ENCODE measurements at places on chromosomes 3 and 15.
A peak's percentile ranks its signal among the peaks of the same experiment; 100 is the strongest.

DNA sequence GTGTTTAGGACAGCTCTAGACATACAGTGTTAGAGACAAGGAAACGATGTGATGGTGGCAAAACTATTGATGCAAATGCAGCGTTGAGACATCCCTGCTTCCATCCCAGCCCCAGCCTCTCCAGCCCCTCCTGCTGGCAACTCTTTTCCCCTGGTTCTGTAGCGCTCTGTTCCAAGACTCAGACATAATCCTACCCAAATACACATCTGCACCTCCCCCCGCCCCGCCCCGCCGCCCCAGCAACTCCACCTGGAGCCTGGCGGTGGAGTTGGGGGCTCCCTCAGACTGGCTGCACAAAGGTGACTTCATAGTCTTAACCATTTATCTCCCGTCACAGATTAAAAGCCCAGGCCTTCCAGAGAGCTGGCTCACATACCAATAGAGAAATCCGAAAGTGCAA is 7.2 kb upstream of the SEC22A start:
- peak; percentile 82 for DNase-seq

DNA sequence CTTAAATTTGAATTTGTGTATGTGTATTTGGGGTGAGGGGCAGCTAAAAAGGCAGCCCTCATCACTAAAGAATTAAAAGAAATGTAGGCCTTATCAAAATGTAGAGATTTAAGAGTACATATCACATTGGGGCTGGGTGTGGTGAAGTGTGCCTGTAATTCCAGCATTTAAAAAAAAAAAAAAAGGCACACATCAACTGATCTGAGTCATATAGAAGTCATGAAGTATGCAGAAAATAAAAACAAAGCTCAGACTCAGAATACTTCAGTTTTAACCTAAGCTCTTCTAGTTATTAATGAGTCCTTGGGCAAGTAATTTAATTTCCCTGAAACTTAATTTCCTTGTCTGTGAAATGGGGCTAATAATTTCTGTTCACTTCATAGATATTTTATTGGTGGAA is 31.6 kb downstream of the SLC24A1 start:
- no peak for DNase-seq

DNA sequence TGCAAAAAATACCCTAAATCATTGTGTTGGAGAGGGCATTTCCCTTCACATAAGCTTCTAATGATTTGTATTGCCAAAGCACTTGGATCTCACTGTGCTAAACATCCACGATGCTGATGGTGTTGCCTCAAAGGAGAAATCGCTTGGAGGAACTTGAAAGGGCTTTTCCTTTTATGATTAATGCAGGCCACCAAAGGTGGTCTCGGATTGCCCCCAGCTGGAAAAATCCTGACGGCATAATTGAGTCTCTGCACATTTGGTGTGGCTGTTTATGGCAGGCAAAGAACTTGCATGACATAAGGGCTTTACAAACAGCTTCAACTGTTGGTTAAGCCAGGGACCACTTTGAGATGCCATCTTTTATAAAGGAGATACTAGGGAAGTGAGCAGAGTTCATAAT is 664.0 kb upstream of the ADAMTS9 start:
- DNase-seq: no peak

DNA sequence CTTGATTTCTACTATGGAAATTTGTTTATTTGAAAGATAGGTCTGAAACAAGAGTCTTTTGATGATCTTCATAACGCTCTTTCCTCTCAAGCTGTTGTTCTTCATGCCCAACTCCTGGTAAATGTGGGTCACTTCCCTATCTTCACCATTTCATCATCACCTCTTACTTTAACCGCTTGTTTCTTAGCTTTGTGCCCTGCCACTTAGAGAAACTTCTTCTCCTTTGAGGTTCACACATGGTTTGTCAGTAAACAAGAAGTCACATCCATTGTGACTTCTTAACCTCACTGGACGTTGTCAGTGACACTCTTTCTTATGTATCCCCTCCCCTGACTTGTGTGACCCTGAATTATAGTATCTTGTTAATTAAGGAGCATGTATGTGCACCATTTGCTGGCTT is 16.9 kb upstream of the P2RY13 start:
- no peak for DNase-seq

DNA sequence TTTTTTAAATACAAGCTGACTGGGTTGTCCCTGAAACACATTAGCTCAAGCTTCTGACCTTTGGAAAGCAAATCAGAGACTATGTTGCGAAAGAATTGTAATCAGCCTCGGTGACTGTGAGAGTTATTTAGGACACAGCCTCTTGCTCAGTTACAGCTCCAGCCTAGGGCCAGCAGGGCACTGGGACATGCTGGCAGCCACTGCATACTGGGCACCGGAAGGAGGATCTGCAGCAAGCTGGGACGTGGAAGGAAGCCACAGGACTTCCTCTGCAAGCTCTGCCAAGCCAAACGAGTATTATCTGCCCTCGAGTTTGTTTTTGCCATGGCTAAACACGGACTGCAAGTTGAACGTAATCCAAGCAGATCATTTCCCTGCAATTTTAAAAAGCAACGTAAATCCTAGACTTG is 24.4 kb upstream of the COPG1 start:
- DNase-seq: peak; percentile 48

DNA sequence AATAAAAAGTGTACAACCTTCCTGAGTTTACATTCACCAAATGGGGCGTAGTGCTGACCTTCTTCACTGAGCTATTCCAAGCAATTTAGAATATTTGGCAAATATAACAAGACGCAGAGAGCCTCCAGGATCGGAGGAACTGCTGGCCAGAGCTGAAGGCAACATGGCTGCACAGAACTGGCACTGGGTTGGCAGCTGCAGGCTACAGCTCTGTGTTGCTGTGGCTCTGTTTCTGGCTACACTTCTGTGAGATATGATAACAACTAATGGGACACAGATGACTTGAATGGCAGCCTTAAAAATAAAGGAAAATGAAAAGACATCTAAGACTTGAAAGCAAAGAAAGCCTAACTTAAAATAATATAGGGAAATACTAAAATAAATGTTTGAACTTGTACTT is 10.8 kb upstream of the SLC6A20 start:
- peak; percentile 10 for DNase-seq

All from D341Med (cell line).